ENCODE measurements at places on chromosomes 12 and 14. TPM values are rescaled to one million over a fixed set of nuclear protein-coding genes. Genes with fewer than 3 reads are reported as not detected.

- H3K4me1 ChIP-seq, result no peaks in the 10 kb centered on the region
- no peaks in the 10 kb centered on the region for H3K36me3 ChIP-seq
- H3K4me3 ChIP-seq, result no peak overlapping the region
These were observed 11.5 kb downstream of the FOXA1 start for GRCh38 chr14:37583358-37584210.

DNA sequence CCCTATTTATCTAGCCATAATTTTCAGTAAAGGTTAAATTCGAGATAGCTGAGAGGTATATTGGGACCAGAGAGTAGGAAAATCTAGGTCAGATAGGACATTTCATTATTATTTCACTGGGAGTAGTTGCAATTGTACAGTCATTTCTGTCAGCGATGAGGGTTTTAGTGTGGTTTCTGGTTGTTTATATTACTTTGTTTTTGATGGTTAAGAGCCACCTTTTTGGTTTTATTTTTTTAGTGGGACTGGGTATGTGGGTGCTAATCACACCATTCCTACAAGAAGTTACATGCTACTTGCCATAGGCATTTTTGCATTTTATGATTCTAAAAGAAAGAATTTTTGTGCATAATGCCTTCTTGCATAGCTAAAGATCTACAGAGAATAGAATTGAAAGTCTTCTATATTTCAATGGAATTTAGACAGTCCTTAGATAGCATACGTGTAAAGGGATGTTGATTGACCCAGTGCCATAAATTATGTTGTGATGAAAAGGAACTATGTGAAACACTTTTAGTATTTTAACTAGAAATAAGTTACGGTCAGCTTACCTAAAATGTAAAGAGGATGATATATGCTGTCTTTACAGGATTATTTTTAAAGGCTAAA lies 85.2 kb downstream of the KTN1 start:
- H3K27me3 ChIP-seq, result no peaks in the 10 kb centered on the region
- H3K36me3 ChIP-seq, result no peaks in the 10 kb centered on the region
- no peak overlapping the region for H3K4me3 ChIP-seq
- no peak for DNase-seq
- no peak overlapping the region for H3K27ac ChIP-seq
- no peaks in the 10 kb centered on the region for H3K4me1 ChIP-seq

DNA sequence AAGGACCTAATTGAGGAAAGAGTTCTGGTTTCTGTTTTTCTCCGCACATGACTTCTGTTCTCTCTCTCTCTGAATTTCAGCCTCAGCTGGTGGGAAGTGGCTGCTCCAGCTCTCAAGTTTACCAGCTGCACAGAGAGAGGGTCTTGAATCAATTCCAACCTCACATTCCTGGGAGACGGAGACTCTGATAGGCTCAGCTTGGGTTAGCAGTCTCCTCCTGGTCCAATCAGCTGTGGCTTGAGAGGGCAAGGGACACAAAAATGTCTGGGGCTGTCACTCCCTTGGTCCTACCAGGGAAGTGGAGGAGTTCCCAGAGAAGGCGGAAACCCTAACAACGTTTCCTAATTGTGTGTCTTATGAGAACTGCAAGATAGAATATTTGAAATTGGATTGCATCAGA lies 7.0 kb downstream of the CCDC63 start:
- no peak overlapping the region for H3K4me3 ChIP-seq
- H3K27ac ChIP-seq, result no peak overlapping the region
- H3K27me3 ChIP-seq, result no peaks in the 10 kb centered on the region

Gene TAS2R7
- not detected for total RNA-seq

Gene CARMIL3
- total RNA-seq, result 5.8 TPM

- H3K27me3 ChIP-seq, result no peaks in the 10 kb centered on the region
- DNase-seq, result no peak
- H3K36me3 ChIP-seq, result peaks cover 9% of the 10 kb centered on the region
These were observed 107.9 kb downstream of the PRKCH start for GRCh38 chr14:61429316-61429715.

GRCh38 chr14:73725116-73726024 lies 11.2 kb upstream of the PNMA1 start:
- H3K36me3 ChIP-seq, result peaks cover 4% of the 10 kb centered on the region
- no peaks in the 10 kb centered on the region for H3K27me3 ChIP-seq
- no peak overlapping the region for H3K27ac ChIP-seq
- peaks cover 6% of the 10 kb centered on the region for H3K4me1 ChIP-seq
- no peak overlapping the region for H3K4me3 ChIP-seq
- DNase-seq, result no peak

Gene C12orf50
- total RNA-seq, result 0.17 TPM

Gene TOGARAM1
- total RNA-seq, result 9.6 TPM

Gene CFAP251
- total RNA-seq, result 0.81 TPM

- no peak overlapping the region for H3K27ac ChIP-seq
These were observed 6.4 kb downstream of the SLC15A4 start for GRCh38 chr12:128817111-128818015.

Gene IFI27
- total RNA-seq, result 1.7 TPM

DNA sequence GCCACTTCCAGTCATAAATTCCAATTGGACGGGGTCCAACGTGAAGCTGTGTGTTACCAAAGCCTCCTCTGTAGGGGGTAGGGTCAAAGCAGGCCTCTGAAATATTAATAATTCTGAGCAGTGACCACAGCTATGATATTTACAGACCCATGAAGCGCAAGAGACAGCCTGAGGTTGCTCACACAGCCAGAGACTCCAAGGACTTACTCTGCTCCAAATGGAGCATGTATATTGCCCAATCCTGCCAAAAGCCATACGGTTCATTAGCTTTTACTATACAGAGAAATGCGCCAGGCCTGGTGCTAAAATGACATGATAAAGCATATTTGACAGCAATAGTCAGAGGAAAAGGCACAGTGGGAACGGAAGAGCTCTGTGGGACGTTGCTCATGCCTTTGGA lies 151.3 kb downstream of the PAH start:
- H3K4me3 ChIP-seq, result no peak overlapping the region
- no peak overlapping the region for H3K27ac ChIP-seq

GRCh38 chr12:26126340-26127284 lies 1.8 kb upstream of the BHLHE41 start:
- peaks cover 44% of the 10 kb centered on the region for H3K27me3 ChIP-seq
- peaks cover 3% of the 10 kb centered on the region for H3K4me1 ChIP-seq
- no peak overlapping the region for H3K27ac ChIP-seq
- H3K4me3 ChIP-seq, result peak overlapping the region; percentile 87
- DNase-seq, result peak; percentile 91
- H3K36me3 ChIP-seq, result no peaks in the 10 kb centered on the region

Measured in H9 (cell line).